ENCODE measurements at places on chromosomes 1 and 21.

DNA sequence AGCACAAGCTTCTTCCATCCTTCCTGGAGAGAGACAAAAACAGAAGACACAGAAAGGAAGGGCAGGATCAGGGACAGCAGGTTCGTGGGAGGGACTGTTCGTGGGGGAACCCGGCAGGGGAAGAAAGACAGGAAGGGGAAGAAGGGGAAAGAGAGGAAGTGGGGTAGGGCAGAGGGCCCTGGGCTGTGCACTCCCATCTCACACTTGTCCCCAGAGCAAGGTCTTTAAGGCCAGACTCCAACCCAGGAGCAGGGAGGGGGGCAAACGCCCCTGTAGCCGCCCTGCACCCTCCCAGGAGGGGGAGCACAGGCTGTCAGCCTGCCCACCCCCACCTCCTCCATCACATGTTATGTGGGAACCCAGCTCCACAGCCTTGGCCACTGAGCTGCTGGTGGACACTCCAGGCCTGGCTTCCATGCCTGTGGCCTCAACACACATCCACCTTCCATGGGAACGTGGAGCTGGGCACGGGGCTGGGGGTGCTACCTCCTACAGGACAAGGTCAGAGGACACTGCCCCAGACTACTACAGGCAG, 9.3 kb downstream of the SLC19A1 start:
- DNase-seq = peak; percentile 41

GRCh38 chr1:26555550-26555981, 26.0 kb downstream of the RPS6KA1 start:
- peak; percentile 93 for DNase-seq

DNA sequence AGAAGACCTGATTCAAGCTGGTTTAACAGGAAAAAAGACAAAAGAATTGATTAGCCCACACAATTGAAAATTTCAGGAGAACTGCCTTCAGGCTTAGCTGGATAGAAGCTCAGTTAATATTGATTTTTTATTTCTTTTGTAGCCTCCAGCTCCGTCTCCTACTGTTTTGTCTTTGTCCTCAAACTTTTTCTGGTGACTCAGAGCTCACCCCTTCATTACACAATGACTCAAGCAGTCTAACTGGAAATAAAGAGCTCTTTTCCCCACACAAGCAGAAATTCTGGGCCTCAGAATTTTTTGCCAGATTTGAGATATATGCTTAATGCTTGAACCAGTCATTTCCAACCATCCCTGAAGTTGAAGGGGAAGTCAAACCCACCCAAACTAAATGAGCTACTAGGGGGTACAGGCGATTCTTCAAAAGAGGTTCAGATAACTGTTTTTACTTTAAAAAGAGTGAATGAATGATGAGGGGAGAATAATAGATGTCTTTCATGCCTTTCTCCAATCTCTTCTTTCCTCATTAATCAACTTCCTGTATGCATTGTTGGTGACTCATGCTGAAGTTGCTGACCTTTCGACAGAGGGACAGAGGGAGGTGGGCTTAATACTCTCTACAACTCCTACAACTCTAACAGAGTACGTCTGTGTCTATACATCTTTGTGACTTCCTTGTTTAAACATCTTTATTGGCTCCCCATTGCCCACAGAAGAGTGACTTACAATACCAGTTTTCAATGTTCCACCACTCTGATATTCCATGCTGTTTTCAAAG, 6.2 kb upstream of the ACP6 start:
- DNase-seq = no peak

- no peak for DNase-seq
Observed at GRCh38 chr1:161044535-161044907, 1.3 kb downstream of the USF1 start.

GRCh38 chr1:176602388-176603004, 139.5 kb downstream of the PAPPA2 start:
- DNase-seq = no peak

Data from dorsolateral prefrontal cortex (tissue), 122 donors.